ENCODE measurements at places on chromosomes 11 and 22. TPM values are rescaled to one million over a fixed set of nuclear protein-coding genes. Genes with fewer than 3 reads are reported as not detected.

Gene CHST1
- total RNA-seq: 59.2 TPM

Gene FADS3
- total RNA-seq: 9.7 TPM

Gene MYBPC3
- not detected for total RNA-seq

Gene SNU13
- total RNA-seq: 93.5 TPM

Gene OR52N4
- not detected for total RNA-seq

Gene C11orf65
- total RNA-seq: 0.54 TPM

Gene F2
- 0.29 TPM for total RNA-seq

Gene SCGB1A1
- not detected for total RNA-seq

Gene NRGN
- total RNA-seq: 28.9 TPM

Gene MCHR1
- total RNA-seq: 1.7 TPM

Gene PTGDR2
- 0.32 TPM for total RNA-seq

Gene ADAMTS8
- 0.32 TPM for total RNA-seq

Gene MED19
- 30.9 TPM for total RNA-seq

Gene OSM
- total RNA-seq: not detected

Gene FGF4
- total RNA-seq: 0.37 TPM

All from glutamatergic neuron (in vitro differentiated cells).